Astrocyte of the spinal cord (primary cell): ENCODE measurements at places on chromosomes 2 and 18.
A peak's percentile ranks its signal among the peaks of the same experiment; 100 is the strongest.

GRCh38 chr2:8479298-8479697 is 202.6 kb upstream of the ID2 start:
- no peak for DNase-seq

DNA sequence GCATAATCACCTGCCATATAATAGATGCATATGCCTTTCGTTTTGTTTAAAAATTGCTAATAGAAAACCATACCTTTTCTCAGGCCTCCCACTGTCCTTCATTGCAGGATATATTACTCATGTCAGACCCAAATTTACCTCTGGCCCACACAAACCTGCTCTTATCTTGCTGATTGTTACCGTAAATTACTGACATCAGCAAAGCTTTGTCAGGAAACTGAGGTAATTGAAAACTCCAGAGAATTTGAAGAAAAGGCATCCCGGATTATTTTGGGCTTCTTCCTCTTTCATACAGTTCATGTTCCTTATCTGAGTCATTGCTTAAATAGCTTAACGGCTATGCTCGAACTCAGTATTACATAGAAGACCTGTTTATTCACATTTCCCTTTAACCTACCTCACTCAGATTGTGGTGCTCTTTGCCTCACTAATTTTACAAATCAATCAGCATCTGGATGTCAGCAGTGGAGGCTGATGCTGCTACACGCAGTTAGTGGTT is 145.7 kb downstream of the ZEB2 start:
- DNase-seq: peak; percentile 45

DNA sequence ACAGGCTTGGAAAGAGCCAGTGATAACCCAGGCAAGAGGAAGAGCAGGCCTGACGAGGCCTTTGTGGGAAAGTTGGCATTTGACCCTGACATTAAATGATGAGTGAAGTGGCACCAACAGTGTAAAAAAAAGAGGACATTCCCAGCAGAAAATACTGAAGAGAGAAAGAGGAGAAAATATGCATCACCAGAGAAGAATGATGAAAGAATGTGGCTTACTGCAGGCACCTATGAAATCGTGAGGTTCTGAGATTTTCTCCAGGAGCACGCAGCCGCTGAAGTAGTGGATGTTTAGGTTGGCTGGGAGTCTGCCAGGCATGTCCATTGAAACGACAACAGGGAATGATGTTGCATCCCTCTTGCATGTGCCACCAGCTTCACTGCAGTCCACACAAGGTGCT is 13.8 kb downstream of the EHD3 start:
- no peak for DNase-seq

GRCh38 chr2:68365087-68365486 is at the start of gene PLEK:
Gene PLEK (plus strand): TSS chr2:68365282. CDS start chr2:68365352, 70 bp downstream.
- no peak for DNase-seq

- peak; percentile 32 for DNase-seq
These were observed 373.7 kb upstream of the GALNT5 start for GRCh38 chr2:156883804-156884203.
